Bronchial smooth muscle cell (primary cell): ENCODE measurements at places on chromosomes 16 and 17. TPM values are rescaled to one million over a fixed set of nuclear protein-coding genes. Genes with fewer than 3 reads are reported as not detected.

FKBP10 gene
- 276 and 499 TPM in 2 replicates for total RNA-seq

CBLN1 gene
- total RNA-seq, result not detected in 2 replicates

SCNN1B gene
- total RNA-seq, result not detected in 2 replicates

TRIM37 gene
- total RNA-seq, result 33.3 and 38.6 TPM in 2 replicates

KIF18B gene
- 0.32 and 0.77 TPM in 2 replicates for total RNA-seq

KCNAB3 gene
- 0.26 and 0.47 TPM in 2 replicates for total RNA-seq

RHBDL1 gene
- 3.9 and 5.0 TPM in 2 replicates for total RNA-seq
